ENCODE measurements at places on chromosomes 3 and 15.

GRCh38 chr15:81285461-81285860 is 38.5 kb downstream of the STARD5 start:
- no peak for DNase-seq

DNA sequence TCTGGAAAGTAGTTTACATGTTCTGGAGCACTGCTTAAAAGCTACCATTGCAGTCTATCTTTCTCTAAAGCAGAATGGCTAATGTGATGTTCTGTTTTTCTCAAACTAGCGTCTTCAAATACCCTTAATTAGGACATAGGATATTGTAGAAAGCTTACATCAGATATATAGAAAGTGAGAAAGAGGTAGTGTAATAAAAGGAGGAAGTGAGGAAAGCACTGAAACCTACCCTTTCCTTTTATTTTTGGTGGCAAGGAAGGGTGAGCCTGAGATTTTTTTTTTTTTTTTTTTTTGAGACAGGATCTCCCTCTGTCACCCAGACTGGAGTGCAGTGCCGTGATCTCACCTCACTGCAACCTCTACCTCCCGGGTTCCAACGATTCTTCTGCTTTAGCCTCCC is 9.4 kb downstream of the SENP2 start:
- no peak for DNase-seq

DNA sequence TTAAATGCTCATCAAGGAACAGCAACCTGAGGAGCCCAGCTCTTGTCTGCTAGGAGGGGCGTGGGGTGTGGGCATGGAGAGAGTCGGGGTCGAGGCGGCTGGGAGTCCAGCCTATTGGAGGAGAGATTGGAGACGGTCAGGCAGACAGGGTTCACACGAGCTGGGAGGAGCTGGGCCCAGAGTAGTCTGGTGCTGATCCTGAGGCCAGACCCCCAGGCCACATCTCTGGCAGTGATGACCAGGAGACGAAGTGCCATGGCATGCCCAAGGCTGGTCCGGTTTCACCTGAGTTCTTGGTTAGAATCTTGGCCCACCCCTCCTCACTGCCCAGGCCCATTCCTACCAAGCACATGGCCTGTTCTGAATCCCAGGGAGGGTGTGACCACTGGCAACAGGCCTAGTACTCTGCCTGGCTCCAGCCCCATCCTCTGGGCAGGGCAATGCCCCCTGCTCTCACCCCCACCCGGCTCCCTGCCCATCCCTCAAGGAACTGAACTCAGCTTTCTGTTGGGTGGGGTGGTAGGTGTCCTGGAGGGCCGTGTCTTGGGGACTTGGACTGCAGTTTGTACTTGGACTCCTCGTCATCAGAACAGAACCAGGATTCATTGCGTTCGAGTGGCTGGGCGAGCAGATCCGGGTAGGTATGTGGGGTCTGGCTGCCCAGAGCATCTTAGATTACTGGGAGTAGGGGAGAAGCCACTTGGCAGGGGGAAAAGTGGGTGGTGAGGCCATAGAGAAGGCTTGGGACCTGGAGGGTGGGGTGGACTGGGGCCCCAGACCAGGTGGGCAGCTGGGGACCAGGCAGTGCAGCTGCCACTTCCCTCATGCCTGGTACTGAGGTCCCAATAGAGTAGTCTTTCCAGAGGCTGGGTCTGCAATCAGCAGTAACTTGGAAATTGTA is 20.8 kb downstream of the SLC28A1 start:
- DNase-seq, result no peak

- DNase-seq, result no peak
These were observed 782 bp upstream of the BCL6 start for GRCh38 chr3:187746059-187746441.

DNA sequence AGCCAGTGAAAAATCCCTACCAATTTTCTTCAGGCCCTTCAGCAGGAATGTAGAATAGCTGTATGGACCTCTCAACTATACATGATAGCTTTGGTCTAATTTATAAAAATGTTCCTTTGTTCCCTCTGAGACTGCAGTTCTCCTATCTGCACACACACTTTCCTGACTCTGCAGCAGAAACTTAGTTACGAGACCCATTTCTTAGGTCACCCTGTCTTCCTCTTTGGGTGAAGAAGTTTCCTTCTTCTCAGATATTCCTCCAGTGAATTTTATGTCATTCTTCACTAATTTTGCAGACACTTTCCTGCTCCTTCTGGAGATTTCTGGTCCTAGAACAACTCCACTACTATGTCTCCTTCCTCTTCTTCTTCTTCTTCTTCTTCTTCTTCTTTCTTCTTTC is 42.6 kb downstream of the CD200R1L start:
- DNase-seq, result no peak

DNA sequence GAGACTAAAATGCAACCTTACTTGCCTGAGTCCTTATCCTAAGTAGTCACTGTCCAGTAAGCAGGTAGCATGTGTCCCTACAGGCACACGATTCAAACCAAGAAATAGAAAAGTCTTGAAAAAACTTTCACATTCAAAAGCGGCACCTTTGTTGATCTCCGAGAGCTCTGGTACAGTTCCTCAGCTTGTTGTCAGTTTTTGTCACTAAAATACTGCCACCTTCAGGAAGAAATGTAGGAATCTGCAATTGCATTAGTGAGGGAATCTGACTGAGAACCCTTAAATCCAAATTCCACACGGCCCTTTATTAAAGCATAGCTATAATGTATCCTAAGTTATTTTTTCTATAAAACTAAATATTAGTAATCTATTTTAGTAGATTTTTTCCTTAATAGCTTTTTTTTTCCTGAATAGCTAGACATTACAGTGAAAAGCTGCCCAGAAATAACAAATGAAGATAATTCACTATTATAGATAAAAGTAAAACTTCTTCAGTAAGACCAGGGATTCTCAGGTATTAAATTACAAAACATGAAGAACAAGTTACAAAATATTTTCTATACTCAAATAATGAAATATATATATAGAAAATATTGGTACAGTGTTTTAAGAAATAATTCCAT is 44.0 kb downstream of the CCDC54 start:
- no peak for DNase-seq

DNA sequence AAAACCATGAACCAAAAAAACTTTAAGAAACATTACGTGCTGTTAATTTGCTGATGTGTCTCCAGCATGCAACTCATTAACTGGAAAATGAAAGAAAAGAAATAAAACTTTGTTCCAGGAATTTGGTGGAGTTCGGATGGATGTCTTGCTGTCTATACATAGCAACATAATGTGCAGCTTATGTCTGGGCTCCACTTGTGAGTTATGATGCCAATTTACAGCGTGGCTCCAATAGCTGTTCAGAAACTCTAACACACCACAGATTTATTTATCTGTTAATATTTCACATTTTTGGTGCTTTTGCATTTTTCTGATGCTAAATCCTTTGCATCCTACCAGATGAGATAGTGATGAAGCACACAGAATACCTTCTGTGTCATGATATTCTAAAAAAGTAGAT is 45.1 kb downstream of the MAP4 start:
- DNase-seq, result no peak

- DNase-seq, result no peak
These were observed 74.0 kb upstream of the TERB2 start for GRCh38 chr15:44882499-44882968.

GRCh38 chr15:26615927-26616302 is 157.0 kb downstream of the GABRB3 start:
- no peak for DNase-seq

- DNase-seq, result no peak
These were observed 14.6 kb downstream of the ISG20 start for GRCh38 chr15:88653200-88654064.

DNA sequence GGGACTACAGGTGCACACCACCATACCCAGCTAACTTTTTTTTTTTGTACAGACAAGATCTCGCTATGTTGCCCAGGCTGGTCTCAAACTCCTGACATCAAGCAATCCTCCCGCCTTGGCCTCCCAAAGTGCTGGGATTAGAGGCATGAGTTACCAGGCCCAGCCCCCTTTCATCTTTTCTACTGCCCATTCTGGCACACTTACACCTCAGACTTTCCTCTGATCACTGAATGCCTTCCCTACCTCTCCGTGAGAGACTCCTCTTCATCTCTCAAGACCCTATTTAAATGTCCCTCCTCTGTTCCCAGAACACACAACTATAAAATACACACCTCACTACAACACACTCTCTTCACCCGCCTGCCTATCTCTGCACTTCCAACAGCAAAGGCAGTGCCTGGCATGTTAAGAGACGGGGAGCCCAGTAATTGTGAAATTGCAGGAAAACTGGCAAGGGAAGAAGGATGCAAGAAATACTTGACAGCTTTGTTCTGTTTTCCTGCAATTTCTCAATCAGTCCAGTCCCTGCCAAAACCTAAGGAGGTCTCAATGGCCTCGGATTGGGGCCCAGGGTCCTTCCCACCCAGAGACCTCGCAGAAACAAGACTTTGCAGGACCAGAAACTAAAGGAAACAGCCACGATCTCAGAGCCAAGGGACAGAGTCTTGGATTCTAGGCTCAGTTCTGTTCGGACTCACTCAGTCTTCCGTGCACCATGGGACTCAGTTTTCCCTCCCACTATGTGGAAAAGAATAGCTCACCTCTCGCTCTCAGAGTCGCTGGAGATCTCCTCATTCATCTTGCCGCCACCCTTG is 849 bp downstream of the RRP9 start:
- no peak for DNase-seq

DNA sequence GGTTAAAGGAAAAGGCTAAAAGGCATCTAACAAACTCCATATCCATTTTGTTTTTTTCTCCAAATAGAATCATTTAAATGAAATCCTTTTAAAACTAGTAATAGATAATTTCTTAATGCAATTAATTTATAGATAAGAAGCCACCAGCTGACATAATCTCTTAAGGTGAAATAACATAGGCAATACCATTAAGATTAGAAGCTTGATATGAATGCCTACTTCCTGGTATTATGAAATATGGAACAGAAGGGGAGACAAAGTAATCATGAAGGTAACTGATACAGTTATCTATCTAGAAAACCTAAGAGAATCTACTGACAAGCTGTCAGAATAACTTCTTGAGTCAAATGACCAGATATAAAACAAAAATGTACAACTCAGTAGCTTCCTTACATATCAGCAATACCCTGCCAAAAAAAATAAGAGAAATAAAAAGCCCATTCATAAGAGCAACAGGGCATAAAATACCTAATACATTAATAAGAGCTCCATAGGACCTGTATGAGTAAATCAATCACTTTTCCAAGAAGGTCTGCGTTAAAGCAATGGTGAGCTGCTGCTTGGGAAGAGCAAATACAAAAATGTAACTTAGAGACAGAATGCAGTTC is 10.7 kb downstream of the EHD4 start:
- no peak for DNase-seq

DNA sequence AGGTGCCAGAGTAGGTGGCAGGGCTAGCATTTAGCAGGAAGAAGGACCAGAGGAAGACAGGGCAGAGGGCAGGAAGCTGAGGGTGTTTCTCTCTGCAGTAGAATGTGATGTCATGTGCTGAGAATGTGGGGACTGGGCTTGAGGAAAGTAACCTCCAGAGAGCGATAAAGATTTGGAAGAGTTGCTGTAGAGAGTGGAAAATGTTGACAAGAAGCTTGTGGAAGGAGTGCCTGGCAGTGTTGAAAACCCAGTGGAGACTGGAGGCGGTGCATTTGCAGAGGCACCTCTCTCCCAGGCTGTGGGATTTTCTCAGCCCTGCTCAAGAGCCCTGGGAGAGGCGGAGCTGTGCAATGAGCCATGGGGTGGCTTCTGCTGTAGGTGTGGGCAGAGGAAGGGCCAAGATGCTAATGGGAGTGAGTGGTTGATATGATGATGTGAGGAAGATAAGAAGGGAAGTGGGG is 54.8 kb downstream of the MESD start:
- no peak for DNase-seq

DNA sequence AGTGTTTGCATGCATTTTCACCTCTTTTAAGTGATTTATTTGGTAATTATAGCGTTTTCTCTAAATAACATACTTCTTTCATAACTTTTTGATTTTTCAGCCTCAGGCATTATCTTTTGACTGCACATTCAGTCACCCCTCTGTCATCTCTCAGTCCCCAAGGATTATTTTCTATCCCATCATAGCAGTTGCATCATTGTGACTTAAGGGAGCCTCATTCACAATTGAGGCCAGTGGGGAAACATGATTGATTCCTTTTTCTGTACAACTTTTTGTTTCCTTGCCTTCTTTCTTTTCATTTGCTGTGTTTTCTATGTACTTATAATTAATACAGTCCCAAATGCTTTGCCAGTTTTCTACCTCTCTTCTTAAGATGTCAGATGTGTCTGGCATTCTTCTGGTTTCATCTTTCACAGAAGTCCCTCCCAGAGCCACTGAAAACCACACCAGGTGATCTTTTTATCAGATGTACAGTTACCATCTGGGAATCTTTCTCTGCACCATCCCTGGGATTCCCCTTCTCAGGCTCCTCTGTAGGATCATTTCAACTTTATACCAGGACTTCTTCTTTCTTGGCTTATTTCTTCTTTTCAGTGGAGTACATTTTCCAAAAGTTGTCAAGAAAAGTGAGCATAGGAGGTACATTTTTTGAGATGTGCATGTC is 151.4 kb downstream of the RAP2B start:
- no peak for DNase-seq

- no peak for DNase-seq
These were observed 152.8 kb downstream of the ARRDC4 start for GRCh38 chr15:98113327-98113726.

DNA sequence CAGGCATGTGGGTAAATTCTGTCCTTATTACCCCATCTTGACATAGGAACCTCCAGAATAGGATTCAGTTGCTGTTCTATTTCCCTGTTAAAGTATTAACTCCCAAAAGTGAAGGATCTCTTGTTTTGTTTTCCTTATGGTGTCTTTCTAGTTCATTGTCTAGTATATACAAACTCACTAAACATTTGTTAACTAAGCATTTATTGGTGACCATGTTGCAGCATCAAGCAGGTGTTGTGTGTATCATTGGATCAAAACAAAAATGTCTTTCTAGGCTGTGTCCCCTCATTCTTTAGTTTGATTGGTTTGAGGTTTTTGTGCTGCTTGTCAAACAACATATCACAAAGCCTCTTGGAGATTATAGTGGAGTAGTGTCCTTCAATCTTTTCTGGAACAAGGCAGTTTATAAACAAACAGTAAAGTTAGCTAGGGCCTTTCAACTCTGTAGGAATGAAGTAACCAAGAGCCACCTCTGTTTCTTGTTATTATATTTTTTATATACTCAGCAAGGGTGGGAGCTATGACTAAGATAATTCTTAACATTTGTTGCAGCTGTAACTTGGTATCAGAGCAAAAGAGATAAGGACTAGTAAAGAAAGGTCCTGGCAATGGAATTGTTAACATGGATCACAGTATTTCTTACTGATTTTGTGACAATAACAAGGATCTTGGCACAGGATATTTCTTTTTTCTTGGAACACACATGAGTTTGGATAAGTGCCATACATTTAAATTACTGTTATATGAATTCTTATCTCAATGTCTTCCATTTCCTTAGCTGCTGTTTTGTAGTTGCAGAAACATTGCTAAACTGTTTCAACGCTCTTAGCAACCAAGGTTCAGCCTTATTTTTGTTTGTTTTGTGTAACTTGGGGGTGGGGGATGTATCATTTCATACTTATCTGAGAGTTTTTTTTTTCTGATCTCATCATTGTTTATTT is 49.3 kb downstream of the TMOD3 start:
- no peak for DNase-seq

DNA sequence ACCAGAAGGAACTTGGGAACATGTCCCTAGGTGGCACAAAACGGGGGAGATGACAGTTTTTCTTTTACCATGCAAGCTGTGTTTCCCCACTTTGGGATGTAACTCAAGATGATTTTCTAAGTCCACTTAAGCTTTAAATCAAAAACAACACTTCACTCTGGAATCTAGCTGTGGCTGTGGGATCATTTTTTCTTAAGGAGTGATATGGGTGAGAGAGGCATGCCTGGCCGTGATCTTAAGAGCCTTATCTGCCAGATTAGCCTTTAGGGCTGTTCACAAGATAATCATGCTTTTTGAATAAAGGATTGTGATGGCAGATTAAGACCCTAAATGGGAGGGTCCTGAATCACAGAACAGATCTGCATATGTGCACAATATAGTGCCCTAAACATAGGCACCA is 384.8 kb upstream of the SEMA6D start:
- no peak for DNase-seq
